Breast epithelium (tissue), 4 donors: ENCODE measurements at places on chromosomes 1 and 21. TPM values are rescaled to one million over a fixed set of nuclear protein-coding genes. Genes with fewer than 3 reads are reported as not detected.
A peak's percentile ranks its signal among the peaks of the same experiment; 100 is the strongest.

DNA sequence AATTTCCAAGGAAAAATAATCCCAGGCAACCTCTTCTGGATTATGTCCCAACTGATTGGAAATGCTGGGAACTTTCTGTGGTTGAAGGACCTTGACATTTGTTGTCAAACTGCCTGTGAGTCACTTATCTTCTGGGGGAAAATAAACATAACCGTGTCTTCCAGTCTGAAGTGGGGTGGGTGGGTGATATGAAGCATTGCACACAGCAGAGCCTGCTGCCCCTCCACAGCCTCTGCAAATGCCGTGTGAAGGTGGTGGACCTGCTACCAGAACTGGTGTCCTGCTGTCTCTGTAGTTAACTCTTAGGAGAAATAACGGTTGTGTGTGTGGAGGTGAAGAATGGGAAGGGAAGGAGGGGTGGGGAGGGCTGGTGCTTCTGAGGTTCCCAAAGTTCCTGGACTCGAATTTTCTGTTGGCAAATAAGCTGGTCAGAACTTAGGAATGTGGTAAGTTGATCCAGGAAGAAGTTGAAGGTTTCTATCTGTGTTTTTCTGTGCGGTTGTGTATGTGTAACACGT lies 23.2 kb downstream of the GALNT2 start:
- DNase-seq, result no peak

AQP10 gene
- total RNA-seq, result not detected

DNA sequence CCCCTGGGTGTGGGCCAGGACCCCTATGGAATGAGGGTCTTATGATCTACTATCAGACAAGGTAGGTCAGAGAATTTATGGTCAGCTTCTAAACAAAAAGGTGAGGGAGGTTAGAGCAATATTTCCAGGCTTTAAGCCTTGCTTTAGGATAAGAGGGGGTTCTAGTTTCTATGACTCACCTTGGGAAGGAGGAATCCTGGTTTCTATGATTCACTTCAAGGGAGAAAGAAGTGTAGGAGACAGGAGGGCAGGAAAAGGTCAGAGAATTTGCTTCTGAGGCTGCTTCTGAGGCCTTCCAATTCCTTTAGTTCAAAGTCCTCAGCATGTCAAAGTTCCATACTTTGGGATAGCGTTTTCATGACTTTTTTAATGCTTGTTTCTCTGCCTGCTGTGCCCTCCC lies 35.2 kb downstream of the RGL1 start:
- DNase-seq, result no peak

GRCh38 chr1:74222701-74223100 lies 12.5 kb upstream of the TNNI3K start:
- DNase-seq, result no peak

DNA sequence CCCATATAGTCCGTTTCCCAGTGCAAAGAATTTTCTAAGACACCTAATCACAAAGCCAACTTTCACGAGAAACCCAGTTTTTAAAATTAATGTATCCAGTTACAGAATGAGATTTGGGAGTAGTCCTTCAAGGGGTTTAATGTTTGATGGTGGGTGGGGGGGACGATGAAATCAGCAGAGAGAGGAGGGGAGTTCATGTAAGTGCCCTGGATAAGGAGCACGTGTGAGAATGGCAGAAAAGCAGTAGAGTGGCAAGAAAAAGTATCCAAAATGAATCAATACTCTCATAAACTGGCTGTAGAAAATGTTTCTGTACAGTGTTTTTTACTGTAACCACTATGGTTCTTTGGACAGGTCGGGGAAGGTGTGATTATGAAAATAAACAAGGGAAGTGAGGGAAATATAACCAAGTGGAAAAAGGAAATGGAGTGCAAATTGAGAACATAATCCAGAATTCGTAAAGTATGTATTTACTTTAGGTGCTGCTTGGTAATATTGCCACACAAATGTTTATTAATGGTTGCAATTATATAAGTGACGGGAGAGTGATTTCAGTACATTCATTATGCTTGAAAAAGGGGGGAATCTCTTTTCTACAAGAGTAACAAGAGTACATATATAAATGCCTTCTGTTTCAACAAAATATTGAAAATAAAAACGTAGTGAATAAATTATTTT lies 118.7 kb upstream of the RRP15 start:
- DNase-seq, result no peak

- DNase-seq, result no peak
Observed at GRCh38 chr1:96698342-96698983, 23.1 kb upstream of the PTBP2 start.

GRCh38 chr1:15571266-15571665 lies 13.6 kb downstream of the AGMAT start:
- DNase-seq, result no peak

- DNase-seq, result no peak
Observed at GRCh38 chr1:228900099-228900885, 165.0 kb downstream of the RHOU start.

GRCh38 chr1:239700667-239701066 lies 314.3 kb downstream of the CHRM3 start:
- no peak for DNase-seq

GRCh38 chr1:28642056-28642846 lies 616 bp downstream of the TAF12 start:
- no peak for DNase-seq

OLFML2B gene
- 9.6 TPM for total RNA-seq

DNA sequence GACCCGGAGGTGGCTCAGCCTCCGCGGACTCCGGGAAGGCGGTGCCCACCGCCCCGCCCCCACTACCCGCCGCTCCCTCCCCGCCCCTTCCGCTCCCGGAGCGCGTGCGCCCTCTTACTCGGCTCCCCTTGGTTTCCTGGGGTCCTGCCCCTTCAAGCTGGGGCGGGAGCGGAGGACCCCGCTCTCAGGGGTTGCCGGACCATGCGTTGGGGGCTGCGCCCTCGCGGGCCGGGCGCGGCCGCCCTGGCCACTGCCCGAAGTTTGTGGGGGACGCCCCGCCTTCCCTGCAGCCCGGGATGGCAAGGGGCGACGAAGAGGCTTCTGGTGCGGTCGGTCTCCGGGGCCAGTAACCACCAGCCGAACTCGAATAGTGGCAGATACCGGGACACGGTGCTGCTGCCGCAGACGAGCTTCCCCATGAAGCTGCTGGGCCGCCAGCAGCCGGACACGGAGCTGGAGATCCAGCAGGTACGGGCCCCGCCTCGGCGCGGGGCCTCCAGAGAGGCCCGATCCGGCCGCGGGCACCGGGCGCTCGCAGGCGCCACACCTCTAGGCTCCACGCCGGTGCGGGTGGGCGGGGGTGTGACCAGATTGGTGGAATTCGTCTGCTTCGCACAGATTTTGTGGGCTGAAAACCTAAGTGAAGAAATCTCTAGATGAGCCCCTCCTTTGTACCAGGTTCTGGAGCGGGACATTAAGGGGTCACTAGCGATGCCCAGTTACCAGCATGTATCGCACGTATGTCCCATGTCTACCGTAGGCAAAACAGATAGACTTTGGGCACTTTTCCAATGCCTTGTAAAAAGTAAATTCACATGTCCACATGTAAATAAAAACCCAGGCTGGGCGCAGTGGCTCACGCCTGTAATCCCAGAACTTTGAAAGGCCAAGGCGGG lies at the start of gene IARS2:
Gene IARS2, plus strand, starts transcription at position 117 of the 896 bp plus-strand sequence. Its CDS starts 85 bp downstream, at position 202.
- DNase-seq, result peak; percentile 90

DNA sequence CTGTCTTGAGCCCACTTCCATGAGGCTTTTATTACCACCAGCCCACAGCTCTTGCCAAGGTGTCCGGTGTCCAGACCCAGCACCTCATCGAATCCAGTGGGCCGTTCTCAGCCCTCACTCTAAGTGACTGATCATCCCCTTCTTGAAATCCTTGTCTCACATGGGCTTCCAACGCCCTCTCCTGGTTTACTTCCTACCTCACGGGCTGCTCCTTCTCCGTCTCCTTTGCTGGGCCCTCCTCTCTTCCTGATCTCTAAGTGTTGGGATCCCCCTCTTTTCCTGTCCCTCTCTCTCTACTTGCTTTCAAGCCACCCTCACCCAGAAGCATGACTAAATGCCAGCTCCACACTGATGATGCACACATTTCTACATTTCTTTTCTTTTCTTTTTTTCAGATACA lies 9.0 kb upstream of the RHBG start:
- DNase-seq, result no peak

- peak; percentile 72 for DNase-seq
Observed at GRCh38 chr21:46153247-46154154, 1.9 kb downstream of the FTCD start.

AMY2B gene
- 47.2 TPM for total RNA-seq

DNA sequence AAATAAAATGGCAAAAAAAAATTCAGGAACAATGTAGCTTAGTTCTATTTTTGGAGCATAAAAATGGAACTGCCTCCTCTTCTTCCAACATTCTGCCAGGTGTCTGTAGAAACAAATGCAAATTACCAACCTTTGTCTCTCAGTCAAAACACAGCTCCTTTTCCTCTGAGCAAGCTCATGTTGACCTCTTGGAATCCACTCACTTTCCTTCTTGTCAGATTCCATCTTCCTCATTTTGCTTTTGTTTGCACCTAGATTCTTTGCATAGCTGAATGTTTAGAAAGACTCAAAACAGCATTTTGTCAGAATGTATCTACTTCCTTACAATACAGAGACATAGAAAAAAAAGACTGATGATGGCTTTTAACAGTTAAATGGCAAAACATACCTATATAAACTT lies 178.2 kb downstream of the ADGRL2 start:
- DNase-seq, result no peak

DNA sequence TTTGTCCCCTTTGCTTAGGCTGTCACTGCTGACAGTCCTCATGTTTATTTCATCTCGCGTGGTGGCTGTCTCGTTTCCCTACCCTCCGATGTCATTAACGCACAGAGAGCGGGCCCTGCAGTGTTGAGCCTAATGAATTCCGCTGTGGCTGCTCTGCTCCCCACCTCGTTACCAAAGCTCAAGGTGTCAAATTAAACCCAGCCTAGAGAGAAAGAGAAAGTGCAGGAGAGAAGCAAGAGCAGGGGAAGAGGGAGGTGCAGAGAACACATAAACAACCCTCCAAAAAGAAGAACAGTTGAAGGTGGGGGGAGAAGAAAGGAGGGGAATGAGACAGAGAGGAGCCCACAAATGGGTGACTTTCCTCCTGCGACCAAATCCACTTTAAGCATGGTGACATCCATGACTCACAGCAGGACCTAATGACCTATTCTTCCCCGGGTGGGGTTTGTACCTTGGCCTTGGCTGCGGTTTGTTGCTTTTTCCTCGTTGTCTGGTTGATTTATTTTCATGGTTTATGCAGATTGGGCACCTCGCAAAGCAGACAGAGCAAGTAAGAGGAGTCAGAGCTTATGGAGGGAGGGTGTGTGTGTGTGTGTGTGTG lies 92.5 kb downstream of the PBX1 start:
- no peak for DNase-seq
